SJCRH30 (cell line): ENCODE measurements at places on chromosomes 4 and X. TPM values are rescaled to one million over a fixed set of nuclear protein-coding genes. Genes with fewer than 3 reads are reported as not detected.

SETD7 gene
- 26.3 and 26.8 TPM in 2 replicates for total RNA-seq

DNA sequence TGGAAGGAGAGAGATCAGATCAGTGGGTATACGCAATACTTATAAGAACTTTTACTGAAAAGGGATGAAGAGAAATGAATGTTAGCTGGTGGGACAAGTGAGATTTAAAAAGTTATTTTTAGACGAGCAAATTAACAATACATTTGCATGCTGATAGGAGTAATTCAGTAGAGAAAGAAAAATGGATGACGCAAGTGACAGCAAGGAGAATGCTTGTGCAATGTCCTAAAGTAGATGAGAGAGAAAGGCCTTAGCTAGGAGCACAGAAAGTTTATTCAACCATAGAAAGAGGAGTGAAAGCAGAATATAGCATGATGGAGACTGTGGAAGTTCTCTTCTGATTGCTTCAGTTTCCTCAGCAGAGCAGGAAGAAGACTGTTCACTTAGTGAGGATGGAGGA lies 45.8 kb downstream of the OSTC start:
- H3K27ac ChIP-seq = no peak overlapping the region
- no peaks in the 10 kb centered on the region for H3K36me3 ChIP-seq
- H3K4me3 ChIP-seq = no peak overlapping the region
- no peaks in the 10 kb centered on the region for H3K27me3 ChIP-seq
- H3K4me1 ChIP-seq = no peaks in the 10 kb centered on the region
- DNase-seq = no peak

GRCh38 chrX:30816079-30816478 lies 73.0 kb downstream of the TAB3 start:
- no peak overlapping the region for H3K27ac ChIP-seq
- H3K36me3 ChIP-seq = no peaks in the 10 kb centered on the region
- H3K27me3 ChIP-seq = no peaks in the 10 kb centered on the region
- H3K4me3 ChIP-seq = no peak overlapping the region
- DNase-seq = no peak
- H3K4me1 ChIP-seq = no peaks in the 10 kb centered on the region

GRCh38 chr4:1242506-1243450 lies 6.2 kb downstream of the CTBP1 start:
- no peak overlapping the region for H3K4me3 ChIP-seq
- peaks cover 38% of the 10 kb centered on the region for H3K36me3 ChIP-seq
- H3K4me1 ChIP-seq = peaks cover 4% of the 10 kb centered on the region
- no peaks in the 10 kb centered on the region for H3K27me3 ChIP-seq
- DNase-seq = no peak

DNA sequence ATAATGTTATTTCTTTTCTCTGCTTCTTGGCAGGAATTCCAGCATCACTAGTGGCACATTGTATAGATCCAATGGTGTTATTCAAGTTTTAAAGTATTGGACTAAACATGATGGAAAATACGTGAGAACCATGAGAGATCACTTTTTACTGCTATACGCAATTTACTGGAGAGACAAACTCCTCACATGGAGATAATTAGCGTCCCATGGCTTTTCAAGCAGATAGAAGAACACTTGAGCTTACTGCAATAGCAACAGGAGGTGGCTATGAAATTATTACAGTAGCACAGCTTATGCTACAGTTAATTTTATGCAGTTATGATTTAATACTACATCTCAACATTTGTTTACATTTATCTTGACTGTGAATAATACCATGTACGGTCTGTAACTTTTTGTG lies 11.9 kb upstream of the TMEM185A start:
- no peaks in the 10 kb centered on the region for H3K36me3 ChIP-seq
- H3K4me1 ChIP-seq = no peaks in the 10 kb centered on the region
- H3K27me3 ChIP-seq = no peaks in the 10 kb centered on the region
- H3K27ac ChIP-seq = no peak overlapping the region
- H3K4me3 ChIP-seq = no peak overlapping the region
- no peak for DNase-seq

GRCh38 chrX:126137899-126138298 lies 28.2 kb downstream of the DCAF12L2 start:
- no peaks in the 10 kb centered on the region for H3K4me1 ChIP-seq
- DNase-seq = peak; percentile 39
- H3K36me3 ChIP-seq = no peaks in the 10 kb centered on the region
- no peak overlapping the region for H3K27ac ChIP-seq

GRCh38 chr4:7226439-7226838 lies 34.1 kb downstream of the SORCS2 start:
- H3K4me1 ChIP-seq = peaks cover 12% of the 10 kb centered on the region
- H3K36me3 ChIP-seq = no peaks in the 10 kb centered on the region
- DNase-seq = peak; percentile 52
- peak overlapping the region; percentile 16; the same call in 1 of the 2 replicates for H3K27ac ChIP-seq
- H3K4me3 ChIP-seq = peak overlapping the region; percentile 14; the same call in 1 of the 2 replicates

- H3K27me3 ChIP-seq = no peaks in the 10 kb centered on the region
- H3K36me3 ChIP-seq = no peaks in the 10 kb centered on the region
- no peak for DNase-seq
- no peak overlapping the region for H3K27ac ChIP-seq
- H3K4me3 ChIP-seq = no peak overlapping the region
- no peaks in the 10 kb centered on the region for H3K4me1 ChIP-seq
Measured at GRCh38 chrX:109312757-109313156, 169.1 kb downstream of the GUCY2F start.

GRCh38 chr4:183345261-183345660 lies 23.0 kb upstream of the CLDN24 start:
- no peaks in the 10 kb centered on the region for H3K4me1 ChIP-seq
- no peak overlapping the region for H3K4me3 ChIP-seq
- no peak for DNase-seq
- H3K27ac ChIP-seq = no peak overlapping the region
